Activated CD4-positive, alpha-beta T cell treated with anti-CD3 and anti-CD28 coated beads, Interleukin-2, amount 10 ng/mL, durations not matched to agents 7 days and 5 days (primary cell): ENCODE measurements at places on chromosomes 1 and 21. TPM values are rescaled to one million over a fixed set of nuclear protein-coding genes. Genes with fewer than 3 reads are reported as not detected.

DNA sequence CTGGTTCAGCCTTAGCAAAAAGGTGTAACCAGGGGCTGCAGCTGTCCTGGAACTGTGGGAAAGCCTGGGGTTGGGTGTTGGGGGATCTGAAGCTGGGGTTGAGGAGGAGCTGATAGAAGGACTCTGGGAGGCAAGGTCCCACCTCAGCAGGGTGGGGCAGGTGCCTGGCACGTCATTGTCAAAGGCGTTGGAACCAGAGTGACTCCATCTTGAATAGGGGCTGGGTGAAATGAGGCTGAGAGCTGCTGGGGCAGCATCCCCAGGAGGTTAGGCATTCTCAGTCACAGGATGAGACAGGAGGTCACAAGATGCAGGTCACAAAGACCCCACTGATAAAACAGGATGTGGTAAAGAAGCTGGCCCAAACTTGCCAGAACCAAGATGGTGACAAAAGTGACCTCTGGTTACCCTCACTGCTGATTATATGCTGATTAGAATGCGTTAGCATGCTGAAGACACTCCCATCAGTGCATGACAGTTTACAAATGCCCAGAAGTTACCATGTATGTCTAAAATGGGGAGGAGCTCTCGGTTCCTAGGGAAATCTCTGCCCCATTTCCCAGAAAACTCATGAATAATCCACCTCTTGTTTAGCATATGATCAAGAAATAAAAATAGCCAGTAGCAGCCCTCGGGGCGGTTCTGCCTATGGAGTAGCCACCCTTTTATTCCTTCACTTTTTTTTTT, 85.4 kb downstream of the IER5 start:
- H3K36me3 ChIP-seq: no peaks in the 10 kb centered on the region
- peaks cover 3% of the 10 kb centered on the region for H3K27me3 ChIP-seq
- H3K4me1 ChIP-seq: no peaks in the 10 kb centered on the region
- no peak overlapping the region for H3K4me3 ChIP-seq
- H3K27ac ChIP-seq: no peak overlapping the region

DNA sequence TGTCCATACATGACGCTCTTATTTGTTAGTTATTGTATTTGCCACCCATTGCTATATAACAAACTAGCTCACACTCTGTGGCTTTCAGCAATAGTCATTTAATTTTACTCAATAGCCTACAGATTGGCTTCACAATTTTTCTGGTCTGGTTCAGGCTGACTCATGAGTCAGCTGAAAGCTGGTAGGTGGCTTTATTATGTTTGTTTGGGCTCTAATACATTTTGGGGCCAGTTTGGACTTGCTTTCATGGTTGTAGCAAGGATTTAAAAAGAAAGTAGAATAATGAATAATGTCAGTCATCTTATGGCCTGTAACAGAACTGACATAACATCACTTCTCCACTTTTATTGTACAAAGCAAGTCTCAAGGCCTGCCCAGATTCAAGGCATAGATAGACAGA, 338.7 kb downstream of the LRRIQ3 start:
- no peaks in the 10 kb centered on the region for H3K27me3 ChIP-seq
- H3K4me3 ChIP-seq: no peak overlapping the region
- no peaks in the 10 kb centered on the region for H3K36me3 ChIP-seq
- no peak overlapping the region for H3K27ac ChIP-seq
- H3K4me1 ChIP-seq: no peaks in the 10 kb centered on the region

- H3K36me3 ChIP-seq: no peaks in the 10 kb centered on the region
- peak; percentile 44 for DNase-seq
- H3K4me3 ChIP-seq: no peak overlapping the region
These were observed 58.0 kb downstream of the NKAIN1 start for GRCh38 chr1:31181515-31182343.

GRCh38 chr1:87176087-87176486, 152.6 kb upstream of the LMO4 start:
- no peaks in the 10 kb centered on the region for H3K36me3 ChIP-seq
- no peak overlapping the region for H3K4me3 ChIP-seq
- DNase-seq: no peak

DNA sequence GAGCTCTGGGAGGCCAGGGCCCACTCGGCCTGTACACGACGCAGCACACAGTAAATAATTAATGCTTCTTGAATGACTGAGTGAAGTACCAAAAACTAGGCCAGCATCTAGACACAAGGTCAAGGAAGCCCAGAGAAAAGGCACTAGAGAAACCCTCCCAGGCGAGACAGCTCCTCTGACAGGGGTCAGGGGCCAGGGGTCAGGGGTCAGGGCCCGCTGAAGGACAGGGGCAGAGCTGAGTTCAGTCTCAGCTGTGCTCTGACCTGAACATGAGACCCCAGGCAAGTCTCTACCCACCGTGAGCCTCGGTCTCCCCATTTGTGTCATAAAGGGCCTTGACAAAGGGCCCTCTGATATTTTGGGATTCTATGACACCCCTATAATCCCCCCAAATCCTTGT, 56.4 kb downstream of the LDLRAD2 start:
- no peaks in the 10 kb centered on the region for H3K27me3 ChIP-seq
- DNase-seq: no peak
- H3K27ac ChIP-seq: no peak overlapping the region
- H3K4me3 ChIP-seq: no peak overlapping the region
- no peaks in the 10 kb centered on the region for H3K36me3 ChIP-seq

DNA sequence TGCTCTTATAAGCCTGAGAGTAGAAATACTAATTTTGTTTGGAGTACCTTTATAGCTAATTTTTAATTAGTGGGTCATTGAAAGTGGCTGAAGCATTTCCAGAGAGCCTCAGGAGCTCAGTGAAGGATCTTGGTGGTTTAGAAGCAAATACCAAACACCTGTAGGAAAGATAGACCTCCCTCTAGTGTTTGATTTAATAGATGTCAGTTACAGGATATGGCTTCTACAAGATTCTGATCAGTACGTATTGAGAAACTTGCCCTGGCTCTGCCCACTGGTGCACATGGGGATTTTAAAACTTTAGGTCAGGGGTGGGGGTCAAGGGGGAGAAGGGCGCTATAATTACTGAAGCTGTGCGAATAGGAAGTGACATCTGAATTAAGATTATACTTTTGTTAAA, 122.2 kb downstream of the POU2F1 start:
- H3K27me3 ChIP-seq: no peaks in the 10 kb centered on the region
- DNase-seq: no peak
- H3K36me3 ChIP-seq: peaks cover 5% of the 10 kb centered on the region
- peaks cover 2% of the 10 kb centered on the region for H3K4me1 ChIP-seq

GRCh38 chr1:18962121-18962721, 5.7 kb upstream of the IFFO2 start:
- no peak for DNase-seq
- H3K36me3 ChIP-seq: no peaks in the 10 kb centered on the region
- no peak overlapping the region for H3K4me3 ChIP-seq
- H3K4me1 ChIP-seq: peaks cover 21% of the 10 kb centered on the region
- H3K27me3 ChIP-seq: peaks cover 26% of the 10 kb centered on the region

- H3K4me3 ChIP-seq: no peak overlapping the region
- H3K27me3 ChIP-seq: peaks cover 2% of the 10 kb centered on the region
- no peak for DNase-seq
- peaks cover 6% of the 10 kb centered on the region for H3K4me1 ChIP-seq
These were observed 37.1 kb upstream of the DOCK7 start for GRCh38 chr1:62725255-62725654.

DNA sequence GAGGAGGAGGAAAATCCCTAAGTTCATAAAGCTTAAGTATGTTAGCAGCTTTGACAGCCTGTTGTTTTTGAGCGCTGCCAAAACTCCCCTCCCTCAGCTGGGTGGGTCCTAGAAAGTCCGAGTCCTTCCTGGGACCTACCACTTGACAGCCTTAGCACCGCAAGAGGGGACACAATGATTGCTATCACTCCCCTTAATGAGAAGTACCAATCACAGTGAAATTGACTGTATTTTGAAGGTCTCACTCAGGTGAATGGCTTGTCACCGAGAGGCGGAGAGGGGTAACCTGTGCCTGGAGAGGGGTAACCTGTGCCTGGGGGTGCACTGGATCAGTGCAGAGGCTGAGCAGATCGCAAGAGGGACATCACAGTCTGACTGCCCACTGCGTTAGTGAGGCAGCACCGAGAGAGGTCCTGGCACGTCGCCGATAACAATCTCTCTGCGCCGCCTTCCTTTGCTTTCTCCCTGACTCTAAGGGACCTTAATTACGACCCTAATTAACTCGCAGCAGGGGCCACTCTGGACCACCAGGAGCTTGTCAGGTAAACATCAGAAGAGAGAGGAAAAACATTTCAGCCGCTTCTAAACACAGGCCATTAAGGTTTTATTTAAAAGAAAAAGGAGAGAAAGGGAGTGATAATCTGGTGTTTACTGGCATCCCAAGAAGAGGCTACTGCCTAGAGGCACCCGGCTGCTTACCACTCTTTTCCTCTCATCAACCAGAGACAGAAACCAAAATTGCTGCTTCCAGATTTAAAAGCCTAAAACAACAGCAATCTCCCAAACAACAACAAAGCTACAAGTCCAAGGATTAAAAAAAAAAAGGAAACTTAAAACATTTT, 25.7 kb upstream of the KCNK1 start:
- no peaks in the 10 kb centered on the region for H3K4me1 ChIP-seq
- no peak for DNase-seq
- H3K27me3 ChIP-seq: peaks cover 6% of the 10 kb centered on the region
- no peaks in the 10 kb centered on the region for H3K36me3 ChIP-seq

DNA sequence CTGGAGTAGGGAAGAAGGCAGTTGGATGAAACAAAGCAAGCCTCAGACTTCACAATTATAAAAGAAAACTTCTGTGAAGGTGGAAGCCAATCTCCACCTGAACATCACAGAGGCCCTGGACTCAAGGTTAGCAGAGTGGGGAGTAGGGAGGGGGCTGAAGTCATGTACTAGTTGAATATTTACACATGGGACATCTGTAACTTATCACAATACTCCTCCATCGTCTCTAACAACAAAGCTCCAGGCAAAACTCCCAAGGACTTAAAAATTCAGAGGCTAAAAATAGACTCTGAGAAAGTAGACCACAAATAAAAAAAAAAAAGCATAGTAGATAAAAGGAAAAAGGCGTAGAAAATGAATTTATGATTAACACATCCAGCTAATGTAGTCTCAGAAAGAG, 326.3 kb upstream of the PKN2 start:
- H3K4me1 ChIP-seq: no peaks in the 10 kb centered on the region
- H3K27ac ChIP-seq: no peak overlapping the region
- H3K27me3 ChIP-seq: peaks cover 3% of the 10 kb centered on the region
- no peak for DNase-seq

GRCh38 chr1:185440877-185441276, 123.8 kb upstream of the IVNS1ABP start:
- no peaks in the 10 kb centered on the region for H3K27me3 ChIP-seq
- peaks cover 10% of the 10 kb centered on the region for H3K36me3 ChIP-seq
- no peak for DNase-seq
- no peak overlapping the region for H3K4me3 ChIP-seq
- H3K27ac ChIP-seq: no peak overlapping the region

DNA sequence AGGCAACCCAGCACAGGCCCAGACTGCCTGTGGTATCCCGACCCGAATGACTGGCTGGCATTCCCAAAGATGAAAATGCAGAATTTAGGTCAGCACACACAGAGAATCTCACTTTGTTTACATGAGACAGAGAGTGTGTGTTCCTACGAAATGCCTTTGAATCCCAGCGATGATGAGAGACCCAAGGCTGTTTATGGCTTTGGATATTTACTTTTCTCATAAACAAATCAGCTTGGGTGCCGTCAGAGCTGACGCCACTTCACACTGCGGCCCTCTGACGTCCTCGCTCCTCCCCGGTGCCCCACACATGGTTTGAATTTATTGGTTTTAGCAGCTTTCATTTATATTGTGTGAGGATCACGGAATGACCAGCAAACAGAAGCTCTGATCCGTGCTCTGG, 18.7 kb downstream of the TRABD2B start:
- no peaks in the 10 kb centered on the region for H3K36me3 ChIP-seq
- no peak overlapping the region for H3K27ac ChIP-seq
- no peak overlapping the region for H3K4me3 ChIP-seq

DNA sequence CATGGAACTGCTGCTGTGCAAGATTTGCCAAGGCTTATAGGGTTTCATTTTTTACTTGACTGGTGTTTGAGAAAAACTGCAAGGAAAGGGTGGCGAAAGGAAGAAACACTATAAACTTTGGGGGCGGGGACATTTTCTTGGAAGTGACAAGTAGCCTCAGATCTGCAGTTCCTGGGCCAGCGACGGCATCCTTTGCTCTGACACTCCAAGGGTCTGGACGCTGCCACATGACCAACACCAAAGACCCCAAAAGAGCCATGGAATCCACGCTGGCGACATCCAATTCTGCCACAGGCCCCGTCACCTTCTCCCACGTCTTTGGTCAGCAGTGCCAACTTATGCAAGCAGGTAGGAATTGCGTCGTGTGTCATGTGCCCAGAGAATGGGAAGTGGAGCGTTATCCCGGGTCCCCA, 193.4 kb downstream of the PRDM2 start:
- H3K27ac ChIP-seq: no peak overlapping the region
- H3K36me3 ChIP-seq: no peaks in the 10 kb centered on the region
- no peak for DNase-seq
- peaks cover 32% of the 10 kb centered on the region for H3K27me3 ChIP-seq
- H3K4me1 ChIP-seq: no peaks in the 10 kb centered on the region

DNA sequence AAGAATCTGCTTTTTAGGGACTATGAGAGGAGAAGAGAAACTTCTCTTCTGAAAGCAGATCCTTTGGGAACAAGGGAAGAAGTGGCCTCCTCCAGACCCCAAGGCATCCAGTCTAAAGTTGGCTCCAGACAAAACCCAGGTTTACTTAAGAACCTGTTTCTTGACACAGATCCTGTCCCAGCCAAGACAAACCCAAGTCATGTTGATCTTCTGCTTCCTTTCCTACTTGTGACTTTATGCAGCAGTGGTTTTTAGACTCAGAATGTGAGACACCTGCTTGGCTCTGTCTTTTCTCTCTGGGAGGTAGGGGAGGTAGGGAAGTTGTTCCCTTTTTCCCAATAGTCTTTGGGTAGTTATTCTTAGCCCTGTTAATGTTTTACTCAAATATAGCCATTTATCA, 38.3 kb downstream of the ELAPOR1 start:
- no peaks in the 10 kb centered on the region for H3K4me1 ChIP-seq
- no peak for DNase-seq
- no peaks in the 10 kb centered on the region for H3K36me3 ChIP-seq
- no peaks in the 10 kb centered on the region for H3K27me3 ChIP-seq
- H3K27ac ChIP-seq: no peak overlapping the region

- H3K27ac ChIP-seq: no peak overlapping the region
- no peaks in the 10 kb centered on the region for H3K36me3 ChIP-seq
- H3K4me3 ChIP-seq: no peak overlapping the region
- no peaks in the 10 kb centered on the region for H3K4me1 ChIP-seq
- DNase-seq: no peak
These were observed 184.4 kb downstream of the SIPA1L2 start for GRCh38 chr1:232445361-232446106.

Gene DPT
- total RNA-seq: not detected

Gene CLCA4
- not detected for total RNA-seq

Gene BRDT
- not detected for total RNA-seq

Gene DYNLT5
- total RNA-seq: not detected
